Activated B cell treated with CpG ODN at 0.5 μM for 24 hours (primary cell): ENCODE measurements at places on chromosomes 7 and 10.
A peak's percentile ranks its signal among the peaks of the same experiment; 100 is the strongest.

- DNase-seq: no peak
- no peak overlapping the region for H3K4me3 ChIP-seq
- H3K4me1 ChIP-seq: no peaks in the 10 kb centered on the region
- peaks cover 4% of the 10 kb centered on the region for H3K27me3 ChIP-seq
These were observed 14.1 kb upstream of the SLC16A12 start for GRCh38 chr10:89549510-89549909.

DNA sequence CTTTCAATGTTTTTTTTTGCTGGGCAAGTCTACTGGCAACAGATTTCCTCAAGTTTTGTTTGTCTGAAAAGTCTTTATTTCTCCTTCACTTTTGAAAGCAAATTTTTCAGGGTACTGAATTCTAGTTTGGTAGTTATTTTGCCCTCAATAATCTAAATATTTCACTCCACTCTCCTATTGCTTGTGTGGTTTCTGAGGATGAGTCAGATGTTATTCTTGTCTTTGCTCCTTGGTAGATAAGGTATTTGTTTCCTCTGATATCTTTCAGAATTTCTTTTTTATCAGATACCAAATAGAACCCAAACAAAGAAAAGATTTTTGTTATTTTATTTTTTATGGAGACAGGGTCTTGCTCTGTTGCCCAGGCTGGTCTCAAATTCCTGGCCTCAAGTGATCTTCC lies 99.2 kb upstream of the MALRD1 start:
- H3K27me3 ChIP-seq: no peaks in the 10 kb centered on the region
- DNase-seq: no peak
- no peaks in the 10 kb centered on the region for H3K4me1 ChIP-seq
- H3K4me3 ChIP-seq: no peak overlapping the region
- H3K36me3 ChIP-seq: no peaks in the 10 kb centered on the region
- no peak overlapping the region for H3K27ac ChIP-seq

DNA sequence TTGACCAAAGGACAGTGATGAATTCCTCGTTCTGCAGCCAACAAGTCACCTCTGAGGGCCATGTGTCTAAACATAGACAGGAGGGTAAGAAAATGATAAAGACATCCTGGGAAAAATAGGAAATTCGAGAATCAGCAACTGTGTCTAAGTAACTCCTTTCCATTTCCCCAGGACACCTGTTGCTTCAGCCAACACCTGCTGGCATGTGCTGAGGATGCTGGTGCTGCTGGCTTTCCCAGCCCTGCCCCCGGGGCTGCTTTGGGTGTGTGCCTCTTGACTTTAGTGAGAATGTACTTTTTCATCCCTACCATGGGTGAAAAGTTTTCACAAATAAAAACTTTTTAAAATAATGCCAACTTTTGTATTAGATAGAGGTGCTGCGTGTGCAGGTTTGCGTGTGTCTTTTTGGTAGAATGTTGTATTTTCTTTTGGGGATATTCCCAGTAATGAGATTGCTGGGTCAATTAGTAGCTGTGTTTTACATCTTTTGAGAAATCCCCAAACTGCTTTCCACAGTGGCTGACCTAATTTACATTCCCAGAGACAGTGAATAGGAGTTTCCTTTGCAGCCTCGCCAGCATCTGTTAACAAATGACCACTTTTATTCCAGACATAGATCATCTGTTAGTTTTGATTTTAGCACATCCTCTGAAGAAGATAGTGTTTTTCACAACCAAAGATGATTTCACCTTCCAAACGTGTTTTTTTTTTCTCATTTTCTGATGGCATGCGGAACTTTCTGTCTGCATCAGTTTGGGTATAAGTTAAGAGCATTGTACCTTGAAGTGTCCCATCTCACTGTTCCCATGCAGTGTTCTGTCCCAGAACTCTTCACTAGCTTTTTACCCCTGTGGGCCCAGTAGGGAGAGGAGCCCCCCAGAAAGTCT lies 104.2 kb upstream of the ACBD5 start:
- H3K27me3 ChIP-seq: peaks cover 4% of the 10 kb centered on the region
- no peak overlapping the region for H3K27ac ChIP-seq
- H3K4me1 ChIP-seq: peaks cover 11% of the 10 kb centered on the region
- no peaks in the 10 kb centered on the region for H3K36me3 ChIP-seq

DNA sequence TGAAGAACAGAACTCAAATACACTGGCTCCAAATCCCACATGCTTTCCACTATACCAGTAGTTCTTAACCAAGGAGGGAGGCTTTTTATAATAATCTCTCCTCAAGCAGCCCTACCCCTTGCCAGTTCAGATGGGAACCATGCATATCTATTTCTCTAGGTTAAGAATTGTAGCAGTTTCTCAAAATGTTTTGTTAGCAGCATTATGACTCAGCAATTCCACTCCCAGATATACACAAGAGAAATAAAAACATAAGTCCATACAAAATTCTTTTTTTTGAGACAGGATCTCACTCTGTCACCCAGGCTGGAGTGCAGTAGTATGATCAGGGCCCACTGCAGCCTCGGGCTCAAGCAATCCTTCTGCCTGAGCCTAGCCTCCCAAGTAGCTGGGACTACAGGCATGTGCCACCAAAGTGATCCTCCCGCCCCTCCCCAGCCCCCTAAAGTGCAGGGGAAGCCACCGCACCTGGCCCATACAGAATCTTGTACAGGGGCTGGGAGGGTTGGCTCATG lies 18.1 kb downstream of the YWHAG start:
- peaks cover 70% of the 10 kb centered on the region for H3K36me3 ChIP-seq
- H3K27me3 ChIP-seq: no peaks in the 10 kb centered on the region
- DNase-seq: no peak
- H3K27ac ChIP-seq: peak overlapping the region; percentile 12
- no peak overlapping the region for H3K4me3 ChIP-seq

GRCh38 chr10:43308515-43308914 lies 41.6 kb upstream of the RASGEF1A start:
- peaks cover 8% of the 10 kb centered on the region for H3K4me1 ChIP-seq
- peaks cover 15% of the 10 kb centered on the region for H3K27me3 ChIP-seq
- DNase-seq: no peak
- no peak overlapping the region for H3K27ac ChIP-seq

DNA sequence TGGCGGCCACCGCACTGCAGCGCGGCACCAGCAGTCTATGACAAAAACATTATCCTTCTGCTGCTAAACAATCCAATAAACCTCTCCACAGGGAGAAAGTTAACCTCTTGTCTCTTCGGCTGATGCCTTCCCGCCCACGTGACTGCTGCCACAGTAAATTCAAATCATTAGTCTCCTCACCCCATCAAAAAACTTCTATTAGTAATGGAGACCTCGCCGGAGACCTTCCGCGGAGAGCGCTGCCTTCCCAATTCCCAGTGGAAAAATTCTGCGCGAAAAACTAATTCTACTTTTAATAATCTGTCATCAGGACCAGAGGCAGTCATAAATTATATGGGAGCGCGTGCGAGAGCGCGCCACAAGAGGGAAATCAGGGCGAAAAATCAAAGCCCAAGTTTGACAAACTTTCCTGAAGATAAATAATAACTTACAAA lies 90.0 kb upstream of the PAX2 start:
- H3K27me3 ChIP-seq: peaks cover 64% of the 10 kb centered on the region
- no peak for DNase-seq
- H3K27ac ChIP-seq: no peak overlapping the region
- no peaks in the 10 kb centered on the region for H3K36me3 ChIP-seq
- peaks cover 26% of the 10 kb centered on the region for H3K4me1 ChIP-seq

- H3K4me3 ChIP-seq: no peak overlapping the region
- H3K36me3 ChIP-seq: no peaks in the 10 kb centered on the region
- DNase-seq: no peak
- peaks cover 30% of the 10 kb centered on the region for H3K27me3 ChIP-seq
- no peak overlapping the region for H3K27ac ChIP-seq
These were observed 86.6 kb upstream of the UNC5B start for GRCh38 chr10:71125749-71126107.

- no peaks in the 10 kb centered on the region for H3K36me3 ChIP-seq
- no peak overlapping the region for H3K4me3 ChIP-seq
- no peak for DNase-seq
- no peaks in the 10 kb centered on the region for H3K4me1 ChIP-seq
- no peak overlapping the region for H3K27ac ChIP-seq
- no peaks in the 10 kb centered on the region for H3K27me3 ChIP-seq
These were observed 88.9 kb downstream of the FAM13C start for GRCh38 chr10:59273445-59273844.

DNA sequence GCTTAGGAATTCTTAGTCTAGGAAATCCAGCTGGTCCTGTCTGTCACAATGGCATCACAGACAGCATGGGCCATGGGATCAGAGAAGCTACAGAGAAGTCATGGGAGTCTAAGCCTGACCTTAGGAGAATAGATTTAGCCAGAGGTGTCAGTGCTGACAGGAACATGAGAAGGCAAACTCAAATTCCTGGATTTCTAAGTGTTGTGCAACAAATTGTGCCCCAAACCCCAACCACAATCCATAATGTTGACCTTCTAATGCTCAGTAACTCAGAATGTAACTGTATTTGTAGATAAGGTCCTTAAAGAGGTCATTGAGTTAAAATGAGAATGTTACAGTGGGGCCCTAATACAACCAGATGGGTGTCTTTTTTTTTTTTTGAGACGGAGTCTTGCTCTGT lies 95.9 kb upstream of the RHOBTB1 start:
- H3K27me3 ChIP-seq: no peaks in the 10 kb centered on the region
- no peak overlapping the region for H3K4me3 ChIP-seq
- H3K27ac ChIP-seq: no peak overlapping the region
- H3K36me3 ChIP-seq: no peaks in the 10 kb centered on the region

DNA sequence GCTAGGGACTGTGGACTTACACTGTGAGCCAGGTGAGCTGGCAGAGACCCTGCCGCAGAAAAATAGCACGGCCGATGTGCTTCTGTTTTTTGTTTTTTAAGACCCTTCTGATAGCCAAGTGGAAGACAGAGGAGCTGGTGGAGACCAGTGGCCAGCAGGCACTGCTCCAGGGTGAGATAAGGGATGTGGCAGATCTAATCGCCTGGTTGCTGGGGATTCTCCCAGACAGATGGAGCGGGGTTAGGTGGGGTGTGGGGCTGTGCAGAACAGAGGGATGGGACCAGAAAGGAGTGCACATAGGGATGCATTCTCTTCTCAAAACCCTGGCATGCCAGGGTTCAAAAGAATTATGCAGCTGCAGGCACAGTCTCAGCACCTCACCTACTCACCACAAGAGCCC lies 82.2 kb downstream of the VOPP1 start:
- H3K27me3 ChIP-seq: no peaks in the 10 kb centered on the region
- peak overlapping the region; percentile 53 for H3K27ac ChIP-seq
- H3K4me1 ChIP-seq: peaks cover 14% of the 10 kb centered on the region
- peaks cover 94% of the 10 kb centered on the region for H3K36me3 ChIP-seq

DNA sequence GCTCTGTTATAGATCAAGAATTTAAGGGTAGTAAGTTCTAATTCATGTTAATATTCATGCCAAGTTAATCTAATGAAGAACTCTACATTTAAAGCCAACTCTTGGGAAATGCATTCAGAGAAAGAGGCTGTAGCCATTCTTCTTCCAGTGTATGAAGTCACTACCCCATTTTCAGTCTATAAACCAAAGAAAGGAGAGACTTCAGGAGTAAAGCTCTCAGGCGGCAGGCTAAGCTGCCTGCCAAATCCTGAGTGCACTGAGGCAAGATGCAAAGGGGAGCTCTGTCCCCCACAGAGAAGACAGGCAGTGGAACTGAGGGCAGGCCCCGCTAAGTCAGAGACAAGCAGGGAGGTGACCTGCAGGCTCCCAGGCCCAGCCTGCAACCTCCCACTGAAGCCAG lies 41.5 kb downstream of the SLIT1 start:
- no peak overlapping the region for H3K4me3 ChIP-seq
- no peak overlapping the region for H3K27ac ChIP-seq
- no peaks in the 10 kb centered on the region for H3K36me3 ChIP-seq
- H3K27me3 ChIP-seq: peaks cover 32% of the 10 kb centered on the region

DNA sequence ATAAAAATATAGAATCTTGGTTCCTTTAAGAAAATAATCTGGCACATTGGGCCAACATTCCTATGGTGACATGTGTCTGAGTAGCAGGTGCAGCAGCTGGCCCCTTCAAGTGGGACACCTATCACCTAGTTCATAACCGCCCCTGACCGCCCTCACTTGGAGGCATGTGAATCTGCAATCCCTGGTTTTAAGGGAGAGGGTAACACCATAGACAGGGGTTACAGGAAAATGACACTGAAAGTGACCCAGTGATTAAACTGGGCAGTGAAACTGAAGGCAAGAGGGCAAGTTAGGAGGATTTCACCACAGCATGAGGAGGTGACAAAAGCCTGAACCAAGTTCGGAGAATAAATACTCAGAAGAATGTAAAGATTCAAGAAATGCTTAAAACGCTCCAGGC lies 1.1 kb downstream of the RSU1 start:
- no peak overlapping the region for H3K27ac ChIP-seq
- H3K36me3 ChIP-seq: peaks cover 27% of the 10 kb centered on the region
- peaks cover 32% of the 10 kb centered on the region for H3K4me1 ChIP-seq

DNA sequence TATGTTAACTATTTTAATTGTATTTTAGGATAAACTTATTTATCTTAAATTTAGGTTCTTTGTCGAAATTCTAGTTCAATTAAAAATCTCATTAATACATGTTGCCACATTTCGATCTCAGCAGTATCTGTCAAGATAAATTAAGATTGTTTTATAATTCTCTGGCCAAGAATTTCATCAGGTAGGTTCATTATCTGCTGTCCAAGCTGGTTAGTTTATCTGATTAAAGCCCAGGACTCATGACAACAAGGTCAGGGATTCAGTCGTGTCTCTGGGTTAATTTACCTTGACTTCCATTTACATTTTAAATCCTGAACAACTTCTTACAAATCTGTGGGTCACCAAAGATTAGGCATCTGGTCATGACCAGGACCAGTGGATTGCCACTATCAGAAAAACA lies 7.6 kb downstream of the STEAP4 start:
- H3K4me1 ChIP-seq: no peaks in the 10 kb centered on the region
- H3K4me3 ChIP-seq: no peak overlapping the region
- H3K36me3 ChIP-seq: no peaks in the 10 kb centered on the region
- H3K27me3 ChIP-seq: no peaks in the 10 kb centered on the region

GRCh38 chr10:16116404-16117304 lies 256.3 kb upstream of the MINDY3 start:
- DNase-seq: no peak
- H3K27ac ChIP-seq: no peak overlapping the region
- no peak overlapping the region for H3K4me3 ChIP-seq
- H3K27me3 ChIP-seq: no peaks in the 10 kb centered on the region
- H3K36me3 ChIP-seq: no peaks in the 10 kb centered on the region
- no peaks in the 10 kb centered on the region for H3K4me1 ChIP-seq

DNA sequence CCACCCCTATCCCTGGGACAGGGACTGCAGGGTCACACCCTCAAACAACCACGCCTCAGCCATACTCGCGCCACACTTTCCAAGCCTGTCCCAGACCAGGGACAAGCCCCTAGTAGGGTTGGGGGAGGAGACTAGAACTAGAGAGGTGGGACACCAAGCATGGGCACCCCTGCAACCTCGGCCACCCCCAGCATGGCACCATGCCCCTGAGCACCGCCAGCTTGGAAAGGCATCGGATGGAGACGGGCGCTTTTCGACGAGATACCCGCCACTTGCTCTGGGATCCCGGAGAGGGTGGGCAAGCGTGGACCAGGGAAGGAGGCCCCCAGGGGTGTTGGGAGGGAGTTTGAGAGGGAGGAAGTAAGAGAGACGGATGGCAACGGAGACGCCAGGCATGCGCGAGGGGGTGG lies 13.1 kb upstream of the KMT2E start:
- H3K4me3 ChIP-seq: no peak overlapping the region
- peak overlapping the region; percentile 31 for H3K27ac ChIP-seq
- no peak for DNase-seq
- H3K27me3 ChIP-seq: no peaks in the 10 kb centered on the region
- H3K4me1 ChIP-seq: peaks cover 83% of the 10 kb centered on the region
